ENCODE measurements at places on chromosomes 12 and 14.

DNA sequence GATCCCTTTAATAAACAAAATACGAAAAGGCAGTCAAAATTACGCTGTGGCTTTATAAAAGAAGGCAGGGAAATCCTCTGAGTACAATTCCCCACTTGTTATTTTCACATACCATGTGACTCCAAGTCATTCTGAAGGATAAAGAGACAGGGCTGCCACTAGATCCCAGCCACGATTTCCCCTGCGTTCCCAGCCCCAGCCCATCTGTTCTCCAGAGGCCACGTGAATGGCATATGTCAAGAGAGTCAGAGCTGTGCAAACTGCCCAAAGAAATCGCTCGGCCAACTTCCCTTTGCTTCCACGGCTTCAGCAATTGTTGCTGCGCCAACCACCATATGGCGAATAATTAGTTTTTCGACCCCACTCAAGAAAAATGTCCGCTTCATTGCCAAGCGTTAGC lies 161.3 kb downstream of the C12orf42 start:
- DNase-seq, result no peak

- no peak for DNase-seq
These were observed 106.0 kb upstream of the SFSWAP start for GRCh38 chr12:131604859-131605258.

GRCh38 chr12:40312982-40313576 lies 88.3 kb downstream of the LRRK2 start:
- DNase-seq, result no peak

- DNase-seq, result no peak
These were observed 19.8 kb downstream of the TMEM253 start for GRCh38 chr14:21120686-21121085.

GRCh38 chr14:75283162-75283832 lies 4.7 kb downstream of the FOS start:
- no peak for DNase-seq

- DNase-seq, result no peak
These were observed 56.8 kb upstream of the FAM181A start for GRCh38 chr14:93870377-93870776.

DNA sequence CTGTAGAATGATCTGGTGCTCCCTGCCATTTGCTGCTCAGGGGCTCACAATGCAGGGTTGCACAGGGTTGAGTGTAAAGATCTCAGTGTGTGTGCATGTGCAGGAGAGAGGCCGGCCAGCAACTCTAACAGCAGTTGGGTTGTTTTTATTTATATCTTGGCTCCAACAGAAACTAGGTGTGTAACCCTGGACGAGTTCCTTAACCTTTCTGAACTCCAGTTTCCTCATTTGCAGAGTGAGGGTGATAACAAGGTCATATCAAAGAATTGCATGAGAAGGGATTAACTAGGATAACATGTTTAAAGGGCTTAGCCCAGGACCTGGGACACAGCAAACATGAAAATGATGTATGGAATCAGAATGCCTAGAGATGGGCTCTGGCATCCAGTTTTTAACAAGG lies 14.8 kb upstream of the JDP2 start:
- no peak for DNase-seq

GRCh38 chr14:21347201-21347600 lies 36.6 kb downstream of the SUPT16H start:
- DNase-seq, result no peak

DNA sequence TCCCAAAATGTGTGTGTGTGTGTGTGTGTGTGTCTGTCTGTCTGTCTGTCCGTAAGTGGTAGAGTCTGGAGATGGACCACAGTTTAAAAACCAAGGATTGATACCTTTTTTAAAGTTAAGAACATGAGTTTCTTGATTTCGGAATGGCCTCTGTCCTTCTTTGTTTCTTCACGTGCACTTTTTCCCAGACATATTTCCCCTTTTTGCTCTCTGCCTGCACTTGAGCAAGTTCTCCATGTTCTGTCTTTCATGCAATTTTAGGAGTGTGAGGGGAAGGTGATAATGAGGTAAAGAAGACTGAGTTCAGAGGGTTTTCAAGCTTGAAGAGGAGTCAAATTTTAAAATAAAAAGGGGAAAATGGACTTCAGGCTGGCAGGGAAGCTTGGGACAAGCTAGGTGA lies 12.7 kb downstream of the OLR1 start:
- no peak for DNase-seq

DNA sequence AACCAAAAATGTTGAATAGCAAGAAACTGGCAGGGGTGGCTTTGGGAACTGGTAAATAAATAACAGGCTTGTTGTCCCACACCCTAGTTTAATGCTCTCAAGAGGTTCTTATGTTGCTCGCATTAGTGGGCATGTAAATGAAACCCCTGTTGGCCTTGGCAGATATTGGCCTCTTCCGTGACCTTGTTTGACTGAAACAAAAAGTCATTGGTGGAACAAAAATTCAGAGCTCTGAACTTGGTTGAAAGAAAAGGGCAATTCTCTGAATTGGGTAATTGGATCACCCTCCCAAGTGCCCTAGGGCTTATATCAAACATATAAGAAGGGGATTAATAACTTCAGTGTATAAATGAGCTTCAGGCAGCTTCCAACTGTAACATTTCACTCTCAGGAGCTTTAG lies 426.2 kb downstream of the ZFP36L1 start:
- no peak for DNase-seq

DNA sequence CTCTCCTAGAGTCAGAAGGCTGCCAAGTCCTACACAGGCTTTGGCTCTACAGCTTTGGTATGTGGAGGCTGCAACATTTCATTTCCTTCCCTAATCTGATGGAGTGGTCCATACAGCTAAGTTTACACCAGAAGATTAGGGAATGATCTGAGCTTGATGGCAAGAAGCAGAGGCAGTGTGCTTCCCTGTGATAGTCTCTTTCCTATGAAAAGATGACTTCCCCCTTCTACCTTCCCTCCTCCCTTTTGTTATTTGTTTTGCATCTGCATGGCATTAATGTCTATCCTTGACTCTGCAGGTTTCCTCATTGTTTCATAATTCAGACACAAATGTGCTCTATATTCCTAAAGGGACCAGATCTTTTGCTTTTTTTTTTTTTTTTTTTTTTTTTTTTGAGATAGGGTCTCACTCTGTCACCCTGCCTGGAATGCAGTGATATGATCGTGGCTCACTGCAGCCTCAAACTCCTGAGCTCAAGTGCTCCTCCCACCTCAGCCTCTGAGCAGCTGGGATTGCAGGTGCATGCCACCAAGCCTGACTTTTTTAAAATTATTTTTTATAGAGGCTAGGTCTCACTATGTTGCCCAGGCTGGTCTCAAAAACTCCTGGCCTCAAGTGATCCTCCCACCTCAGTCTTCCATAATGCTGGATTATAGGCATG lies 76.3 kb downstream of the GRIP1 start:
- no peak for DNase-seq

DNA sequence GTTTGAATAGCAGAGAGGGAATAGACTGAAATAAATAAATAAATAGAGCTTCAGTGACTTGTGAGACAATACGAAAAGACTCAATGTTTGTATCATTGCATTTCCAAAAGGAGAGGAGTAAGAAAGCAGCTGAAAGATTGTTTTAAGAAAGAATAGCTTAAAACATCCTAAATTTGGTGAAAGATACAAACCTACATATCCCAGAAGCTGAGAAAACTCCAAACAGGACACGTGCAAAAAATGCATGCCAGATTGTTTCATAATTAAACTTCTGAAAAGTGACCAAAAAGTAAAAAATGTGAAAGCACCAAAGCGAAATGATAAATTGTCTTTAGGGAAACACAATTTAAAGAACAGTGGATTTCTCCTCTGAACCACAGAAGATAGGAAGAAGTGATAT lies 711.0 kb downstream of the AACS start:
- no peak for DNase-seq

- no peak for DNase-seq
These were observed 9.8 kb downstream of the RAPGEF3 start for GRCh38 chr12:47748899-47749298.

DNA sequence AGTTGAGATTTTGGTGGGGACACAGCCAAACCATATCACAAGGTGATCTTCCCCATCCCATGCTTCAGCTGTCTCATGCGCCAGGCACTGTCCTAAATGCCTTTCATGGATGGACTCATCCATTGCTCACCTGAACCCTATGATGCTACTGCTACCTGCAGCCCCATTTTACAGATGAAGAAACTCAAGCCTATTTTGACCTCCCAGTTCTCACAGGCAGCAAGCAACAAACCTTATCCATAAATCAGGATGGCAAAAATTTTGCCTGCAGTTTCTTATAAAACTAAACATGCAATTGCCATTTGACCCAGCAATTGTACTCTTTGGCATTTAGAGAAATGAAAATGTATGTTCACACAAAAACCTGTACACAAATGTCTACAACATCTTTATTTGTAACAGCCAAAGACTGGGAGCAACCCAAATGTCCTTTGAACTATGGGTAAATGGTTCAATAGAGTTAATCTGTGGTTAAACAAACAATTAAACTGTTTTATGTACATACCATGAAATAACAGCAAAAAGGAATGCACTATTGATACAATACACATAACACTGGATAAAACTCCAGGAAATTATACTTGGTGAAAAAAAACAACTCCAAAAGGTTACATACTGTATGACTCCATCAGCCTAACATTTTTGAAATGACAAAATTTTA lies 2.6 kb downstream of the NT5DC3 start:
- DNase-seq, result no peak

GRCh38 chr14:21999402-21999801 lies 325.8 kb upstream of the OR4E1 start:
- DNase-seq, result no peak

DNA sequence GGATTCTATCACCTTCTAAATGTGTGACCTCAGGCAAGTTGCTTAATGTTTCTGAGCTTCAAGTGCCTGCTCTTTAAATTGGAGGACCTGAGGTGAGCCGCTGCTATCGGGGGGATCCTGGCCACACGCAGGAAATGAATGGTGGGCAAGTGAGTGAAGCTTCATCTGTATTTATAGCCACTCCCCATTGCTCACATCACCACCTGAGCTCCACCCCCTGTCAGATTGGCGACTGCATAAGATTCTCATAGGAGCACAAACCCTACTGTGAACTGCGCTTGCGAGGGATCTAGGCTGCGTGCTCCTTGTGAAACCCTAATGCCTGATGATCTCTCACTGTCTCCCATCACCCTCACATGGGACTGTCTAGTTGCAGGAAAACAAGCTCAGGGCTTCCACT lies 158.6 kb upstream of the CCND2 start:
- no peak for DNase-seq

GRCh38 chr12:133234971-133235370 lies 706 bp downstream of the ANHX start:
- DNase-seq, result no peak

DNA sequence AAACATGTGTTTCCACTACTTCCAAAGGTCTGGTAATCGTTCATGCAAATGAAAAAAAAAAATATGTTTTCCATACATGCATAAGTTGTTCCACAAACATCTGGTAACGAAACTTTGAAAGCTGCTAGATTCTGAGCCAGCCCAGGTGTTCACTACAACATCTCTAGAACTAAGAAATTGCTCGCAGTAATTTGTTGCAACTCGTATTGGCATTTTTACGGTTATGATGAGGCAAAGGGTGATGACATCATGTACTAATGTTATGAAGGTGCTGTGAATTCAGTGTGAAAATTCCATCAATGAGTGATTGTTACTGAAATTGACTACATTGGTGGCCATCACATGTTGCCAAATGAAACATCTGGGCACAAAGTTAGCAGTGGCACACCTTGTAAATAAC lies 31.9 kb upstream of the CCDC91 start:
- no peak for DNase-seq

GRCh38 chr14:21680072-21680471 lies 6.5 kb upstream of the OR4E1 start:
- DNase-seq, result no peak

DNA sequence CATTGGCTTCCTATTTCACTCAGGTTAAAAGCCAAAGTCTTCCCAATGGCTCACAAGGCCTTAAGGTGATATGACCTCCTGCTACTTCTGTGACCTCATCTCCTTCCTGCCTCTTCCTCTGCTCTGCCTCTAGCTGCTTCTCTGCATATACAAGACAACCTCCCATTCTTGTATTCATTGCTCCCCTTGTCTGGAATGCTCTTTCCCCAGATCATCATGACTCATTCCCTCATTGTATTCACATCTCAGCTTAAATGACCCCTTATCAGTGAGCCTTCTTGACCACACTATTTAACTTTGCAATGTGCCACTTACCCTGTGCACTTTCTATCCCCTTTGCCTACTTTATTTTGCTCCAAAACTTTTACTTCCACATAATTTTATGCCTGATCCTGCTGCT lies 90.2 kb downstream of the PPP1R12A start:
- no peak for DNase-seq

- peak; percentile 82 for DNase-seq
These were observed 3.3 kb upstream of the POP5 start for GRCh38 chr12:120584343-120585149.

GRCh38 chr12:114649585-114649984 lies 34.4 kb downstream of the TBX3 start:
- DNase-seq, result no peak

GRCh38 chr12:95802482-95803270 lies 12.1 kb upstream of the NTN4 start:
- DNase-seq, result no peak

GRCh38 chr14:73887694-73888459 lies 1.2 kb downstream of the ZNF410 start:
- DNase-seq, result no peak

GRCh38 chr12:3367750-3368444 lies 123.1 kb upstream of the PRMT8 start:
- DNase-seq, result no peak

DNA sequence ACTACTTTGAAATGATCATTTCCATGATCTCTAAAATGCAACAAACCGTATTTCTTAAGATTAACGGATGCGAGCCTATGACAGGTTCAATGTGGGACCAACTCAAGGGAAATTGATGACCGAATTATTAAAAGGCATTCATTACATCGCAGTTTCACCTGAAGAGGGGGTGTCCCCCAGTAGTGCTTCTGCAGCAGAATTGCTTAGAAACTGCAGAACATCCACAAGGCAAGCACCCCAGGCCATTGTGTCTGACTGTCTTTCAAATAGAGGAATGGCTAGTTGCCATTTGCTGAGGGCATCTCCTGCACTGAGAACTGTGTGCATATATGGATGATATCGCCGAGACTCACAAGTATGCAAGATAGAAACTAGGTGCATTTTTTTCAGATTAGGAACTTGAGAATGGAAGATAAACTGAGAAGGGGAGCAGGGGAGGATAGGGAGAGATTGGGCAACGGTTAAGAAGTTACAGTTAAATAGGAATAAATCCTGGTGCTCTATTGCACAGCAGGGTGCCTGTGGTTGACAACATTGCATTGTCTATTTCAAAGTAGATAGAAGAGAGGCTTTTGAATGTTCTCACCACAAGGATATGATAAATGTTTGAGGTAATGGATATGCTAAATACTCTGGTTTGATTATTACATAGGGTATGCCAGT lies 234.3 kb upstream of the PLEKHG7 start:
- no peak for DNase-seq

DNA sequence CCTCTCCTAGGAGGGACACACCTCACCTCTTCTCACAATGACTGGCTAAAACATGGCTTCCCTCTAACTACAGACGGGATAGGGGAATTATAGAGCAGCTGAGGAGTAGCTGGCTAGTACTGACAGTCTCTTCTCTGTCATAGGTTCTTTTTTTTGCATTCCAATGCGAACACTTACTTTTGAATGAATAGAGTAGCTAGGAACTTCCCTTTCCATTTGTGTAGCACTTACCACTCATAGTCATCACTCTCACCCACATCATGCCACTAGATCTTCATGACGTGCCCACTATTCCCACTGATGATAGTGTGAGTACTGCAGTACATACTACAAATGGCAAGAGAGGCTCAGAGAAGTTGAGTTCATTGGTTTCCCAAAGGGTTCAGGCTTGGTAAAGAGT lies 143.9 kb upstream of the HIF1A start:
- no peak for DNase-seq

- no peak for DNase-seq
These were observed 389.7 kb upstream of the FAR2 start for GRCh38 chr12:28759333-28759732.
